ENCODE measurements at places on chromosomes 4 and X.
A peak's percentile ranks its signal among the peaks of the same experiment; 100 is the strongest.

DNA sequence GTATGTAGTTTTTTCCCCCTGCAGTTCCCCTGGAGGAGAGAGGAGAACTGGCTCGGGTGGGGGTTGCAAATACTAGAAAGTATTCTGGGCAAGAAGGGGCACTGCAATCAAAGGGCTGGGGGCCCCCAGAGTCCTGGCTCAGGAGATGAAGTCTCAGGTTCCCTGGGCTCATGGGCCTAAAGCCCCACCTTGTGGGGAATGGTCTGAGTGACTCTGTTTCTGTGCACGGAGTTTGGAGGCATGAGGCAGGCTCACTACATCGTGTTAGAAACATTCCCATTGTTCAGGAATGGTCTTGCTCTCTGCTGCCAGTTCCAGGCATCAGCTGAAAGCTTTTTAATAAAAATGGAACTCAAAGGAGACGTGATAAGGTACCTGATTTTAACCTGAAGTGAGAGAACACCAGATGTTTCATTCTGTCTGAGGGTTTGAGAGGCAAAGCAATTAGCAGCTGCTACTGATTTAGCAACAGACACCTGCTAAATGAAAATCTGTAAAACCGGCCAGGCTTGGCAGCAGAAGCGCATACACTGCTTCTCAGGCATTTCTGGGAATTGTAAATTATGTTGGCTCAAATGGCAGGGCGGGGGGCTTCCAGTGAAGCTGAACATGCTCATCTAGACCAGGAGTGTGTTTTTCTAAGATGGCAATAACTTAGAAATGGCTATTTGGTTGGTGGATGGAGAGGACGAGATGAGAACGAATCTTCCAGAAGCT is 122.7 kb downstream of the TMEM164 start:
- DNase-seq, result no peak

DNA sequence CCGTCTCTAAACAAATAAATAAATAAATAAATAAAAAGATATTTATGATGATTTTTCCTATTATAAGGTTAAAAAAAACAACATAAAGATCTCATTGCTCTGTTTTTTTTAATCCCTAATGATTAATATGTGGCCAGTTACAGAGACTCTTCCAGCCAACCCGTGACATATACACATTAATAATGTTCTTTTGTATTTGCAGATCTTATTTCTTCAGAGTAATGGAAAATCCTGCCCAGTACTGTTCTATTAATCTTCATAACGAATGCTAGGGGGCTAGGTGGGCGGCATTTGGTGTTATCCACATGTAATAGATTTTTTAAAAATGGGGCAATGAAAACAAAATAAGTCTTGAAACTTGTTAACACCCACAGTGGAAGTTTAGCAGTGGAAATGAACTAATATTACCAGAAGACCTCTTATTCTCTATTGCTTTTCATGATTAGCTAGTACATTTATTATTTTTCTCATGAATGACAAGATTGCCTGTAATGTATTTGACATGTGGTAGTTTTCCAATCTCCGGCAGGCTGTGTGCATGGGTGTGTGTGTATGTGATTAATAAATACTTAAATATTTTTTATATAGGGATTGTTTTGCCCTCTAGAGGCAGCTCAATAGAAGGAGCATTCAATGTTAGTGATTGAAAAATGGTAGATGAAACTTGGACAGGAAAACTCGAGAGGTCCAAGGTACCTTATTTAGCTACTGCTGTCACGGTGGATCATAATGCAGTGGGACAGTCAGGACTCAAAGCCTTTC is 457.4 kb downstream of the IL1RAPL1 start:
- no peak for DNase-seq

GRCh38 chr4:121256887-121257466 is 92.9 kb upstream of the TNIP3 start:
- DNase-seq, result no peak

- DNase-seq, result no peak
These were observed 482 bp downstream of the GSTCD start for GRCh38 chr4:105709081-105709450.

DNA sequence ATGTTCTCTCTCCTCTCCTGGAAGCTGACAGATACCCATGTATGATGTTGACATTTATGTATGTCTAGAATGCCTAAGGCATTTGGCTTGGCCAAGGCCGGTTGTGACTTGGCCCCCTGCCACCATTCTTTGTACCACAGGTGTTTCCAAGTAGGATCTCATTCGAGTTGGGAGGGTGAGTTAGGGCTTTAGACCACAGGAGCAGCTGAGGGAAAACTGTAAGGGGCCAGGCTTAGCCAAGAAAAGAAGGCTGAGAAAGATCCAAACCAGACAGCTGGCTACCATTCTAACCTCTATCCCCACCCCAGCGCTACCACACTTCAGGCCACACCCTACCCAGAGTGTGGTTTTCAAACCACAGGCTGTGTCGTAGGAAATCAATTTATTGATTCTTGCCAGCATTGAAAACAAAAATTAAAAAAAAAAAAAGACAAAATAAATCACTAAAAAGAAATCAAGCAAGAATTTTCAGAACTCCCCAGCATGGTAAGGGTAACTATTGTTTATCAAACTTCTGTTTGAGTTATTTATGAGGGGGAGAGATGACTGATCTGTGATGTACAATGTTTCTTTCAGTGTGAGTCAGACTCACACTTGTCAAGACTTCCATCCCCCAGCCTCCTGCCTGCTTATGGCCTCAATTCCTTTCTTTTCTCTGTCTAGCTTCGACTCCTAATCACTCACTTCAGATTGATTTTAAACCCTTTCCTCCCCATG is 9.9 kb downstream of the TMSB4X start:
- peak; percentile 86 for DNase-seq

DNA sequence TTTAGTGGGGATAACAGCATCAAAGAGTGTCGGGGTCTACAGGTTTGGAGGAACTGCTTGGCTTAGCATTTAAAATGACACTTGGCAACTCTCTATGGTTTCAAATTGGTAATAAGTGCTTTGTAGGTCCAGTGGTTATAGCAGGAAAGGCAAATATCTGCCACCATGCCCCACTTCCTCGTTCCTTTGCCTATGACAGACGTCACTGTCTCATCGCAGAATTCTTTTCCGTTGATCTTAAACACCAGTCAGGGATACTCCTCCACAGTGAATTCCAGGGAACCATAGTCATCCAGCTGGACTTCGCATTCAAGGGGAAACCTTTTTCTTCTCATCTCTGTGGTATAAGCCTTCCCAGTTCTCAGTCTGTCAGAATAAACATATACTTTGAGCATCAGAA is 319.1 kb downstream of the GPAT3 start:
- peak; percentile 95 for DNase-seq

- DNase-seq, result peak; percentile 38
These were observed 60.7 kb upstream of the PLAC1 start for GRCh38 chrX:134718966-134719317.

DNA sequence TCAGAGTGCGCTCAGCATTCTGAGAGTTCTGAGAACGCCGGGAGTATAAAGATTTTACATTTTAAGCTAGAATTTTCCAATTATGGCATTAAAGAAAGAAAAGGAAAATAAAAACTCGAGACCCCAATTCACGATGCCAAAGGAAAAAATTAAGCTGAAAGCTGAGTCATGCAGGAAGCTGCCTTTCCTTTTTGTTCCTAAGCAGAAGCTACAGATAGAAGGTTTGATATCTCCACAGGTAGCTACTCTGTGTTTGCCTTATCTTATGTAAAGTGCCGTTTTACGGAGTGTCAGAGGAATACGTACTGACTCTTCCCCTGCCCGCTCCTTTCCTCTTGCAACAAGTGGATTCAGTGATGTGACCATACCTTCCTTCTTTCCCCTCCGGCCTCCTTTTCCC is 10.8 kb upstream of the SORBS2 start:
- DNase-seq, result no peak

GRCh38 chrX:134484039-134484438 is 24.1 kb downstream of the HPRT1 start:
- DNase-seq, result peak; percentile 58

DNA sequence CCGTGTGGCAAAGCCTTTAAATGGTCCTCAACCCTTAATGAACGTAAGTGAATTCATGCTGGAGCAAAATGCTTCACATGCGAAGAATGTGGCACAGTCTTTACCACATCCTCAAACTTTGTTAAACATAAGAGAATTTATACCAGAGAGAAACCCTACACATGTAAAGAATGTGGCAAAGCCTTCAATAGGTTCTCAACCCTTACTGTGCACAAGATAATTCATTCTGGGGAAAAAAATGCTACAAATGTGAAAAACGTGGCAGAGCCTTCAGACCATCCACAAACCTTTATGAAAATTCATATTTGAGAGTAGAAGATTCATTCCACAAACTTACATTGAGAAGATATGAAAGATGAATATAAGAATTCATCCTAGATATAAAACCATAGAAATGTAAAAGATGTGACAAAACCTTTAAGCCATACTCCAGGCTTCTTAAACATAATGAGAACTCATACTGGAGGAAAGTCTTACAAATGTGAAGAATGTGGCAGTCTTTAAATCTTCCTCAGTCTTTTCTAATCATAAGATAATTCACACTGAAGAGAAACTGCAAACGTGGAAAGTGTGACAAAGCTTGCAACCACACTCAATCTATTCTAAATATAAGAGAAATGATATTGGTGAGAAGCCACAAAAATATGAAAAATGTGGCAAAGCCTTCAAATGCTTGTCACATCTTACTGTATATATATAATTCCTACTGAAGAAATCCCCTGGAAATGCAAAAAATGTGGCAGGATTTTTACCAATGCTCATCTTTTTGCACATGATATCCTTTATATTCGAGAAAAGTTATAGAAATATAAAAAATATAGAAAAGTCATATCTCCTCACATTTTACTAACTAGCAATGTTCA is 36.9 kb downstream of the ZNF141 start:
- DNase-seq, result no peak

- no peak for DNase-seq
These were observed 39.2 kb upstream of the HMX1 start for GRCh38 chr4:8910822-8911315.

DNA sequence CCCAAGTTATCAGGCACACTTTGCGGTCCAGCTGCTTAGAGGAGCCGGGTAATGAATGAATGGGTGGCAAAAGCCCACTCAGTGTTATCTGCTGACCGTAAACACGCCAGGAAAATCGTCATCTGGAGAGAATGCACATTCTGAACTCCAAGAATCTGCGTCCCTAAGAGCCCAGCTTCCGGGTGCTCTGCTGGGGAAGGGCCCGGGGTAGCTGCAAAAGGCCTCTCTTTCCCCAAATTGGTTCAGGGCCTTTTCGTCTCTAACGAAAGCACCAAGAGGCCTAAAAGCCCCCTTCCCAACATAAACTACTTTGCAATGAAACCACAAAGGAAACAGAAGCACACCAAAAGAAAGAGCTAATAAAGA is 1.6 kb upstream of the SFRP2 start:
- DNase-seq, result no peak

GRCh38 chrX:108735091-108735678 is 1.2 kb downstream of the IRS4 start:
- DNase-seq, result no peak

DNA sequence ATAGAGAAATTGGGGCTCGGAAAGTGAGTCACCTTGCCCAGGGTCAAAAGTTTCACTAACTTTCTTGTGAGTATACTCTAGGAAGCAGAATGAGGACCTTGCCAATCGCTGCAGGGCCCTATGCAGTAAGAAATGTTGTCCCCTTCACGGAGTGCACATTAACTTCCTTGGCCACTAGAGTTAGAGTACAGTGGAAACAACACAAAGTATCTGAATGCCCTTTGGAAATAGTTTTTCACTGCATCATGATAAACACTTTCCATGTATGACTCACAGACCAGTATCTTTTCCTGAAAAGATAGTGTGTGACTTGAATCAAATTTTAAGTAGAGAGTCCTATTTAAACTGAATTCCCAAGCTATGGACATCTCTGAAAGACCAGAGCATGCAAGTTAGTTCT is 45.5 kb upstream of the STK26 start:
- no peak for DNase-seq

DNA sequence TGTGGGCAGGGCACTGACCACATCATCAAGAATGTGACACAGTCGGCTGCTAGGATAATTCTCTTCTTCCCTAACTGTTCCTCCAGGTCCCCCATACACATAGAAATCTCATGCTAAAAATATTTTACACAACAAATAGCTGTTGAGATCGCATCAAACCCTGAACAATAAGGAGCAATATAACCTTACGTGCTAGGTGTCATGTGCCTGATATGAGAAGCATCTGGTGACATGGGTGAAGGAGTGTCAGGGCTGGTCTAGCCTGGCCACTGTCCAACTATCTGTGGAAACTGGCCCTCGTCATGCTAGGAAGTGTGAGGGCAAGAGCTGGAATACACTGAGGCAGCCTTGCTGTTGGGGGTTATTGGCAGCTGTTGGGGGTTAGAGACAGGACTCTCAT is 167.3 kb upstream of the PGRMC2 start:
- DNase-seq, result no peak

GRCh38 chrX:40952855-40953254 is 132.4 kb upstream of the USP9X start:
- no peak for DNase-seq

GRCh38 chrX:2717312-2717711 is 26.2 kb downstream of the CD99 start:
- DNase-seq, result no peak

DNA sequence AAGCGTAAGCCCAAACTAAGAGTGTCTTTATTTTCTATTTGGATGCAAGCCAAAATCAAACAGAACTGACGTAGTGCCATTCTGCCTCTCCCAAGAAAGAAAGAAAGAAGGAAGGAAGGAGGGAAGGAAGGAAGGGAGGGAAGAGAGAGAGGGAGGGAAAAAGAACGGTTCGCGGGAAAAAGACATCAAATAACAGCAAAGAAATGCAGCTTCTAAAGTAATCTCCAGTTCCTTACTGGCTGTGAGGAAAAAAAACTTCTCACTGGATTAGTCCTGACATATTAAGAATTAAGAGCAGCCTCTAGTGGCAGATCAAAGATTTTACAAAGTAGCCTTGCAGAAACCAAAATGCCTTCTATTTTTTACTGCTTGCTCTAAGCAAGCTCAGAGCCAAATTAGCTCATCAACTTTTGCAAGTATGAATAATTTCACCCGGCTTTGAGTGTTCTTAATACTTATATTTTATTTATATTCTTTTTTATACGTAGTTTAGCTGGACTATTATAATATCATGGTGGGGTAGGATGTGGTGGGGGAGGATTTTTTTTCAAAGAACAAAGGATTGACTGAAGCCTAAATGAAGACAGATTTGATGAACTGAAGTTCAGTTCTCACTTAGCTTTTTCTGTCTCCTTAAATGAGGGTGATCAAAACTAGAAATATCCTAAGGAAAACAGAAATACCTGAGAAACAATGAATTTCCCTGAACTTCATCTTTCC is 36.6 kb downstream of the PITX2 start:
- DNase-seq, result peak; percentile 81

GRCh38 chr4:15451866-15452765 is 17.6 kb upstream of the CC2D2A start:
- peak; percentile 97 for DNase-seq

DNA sequence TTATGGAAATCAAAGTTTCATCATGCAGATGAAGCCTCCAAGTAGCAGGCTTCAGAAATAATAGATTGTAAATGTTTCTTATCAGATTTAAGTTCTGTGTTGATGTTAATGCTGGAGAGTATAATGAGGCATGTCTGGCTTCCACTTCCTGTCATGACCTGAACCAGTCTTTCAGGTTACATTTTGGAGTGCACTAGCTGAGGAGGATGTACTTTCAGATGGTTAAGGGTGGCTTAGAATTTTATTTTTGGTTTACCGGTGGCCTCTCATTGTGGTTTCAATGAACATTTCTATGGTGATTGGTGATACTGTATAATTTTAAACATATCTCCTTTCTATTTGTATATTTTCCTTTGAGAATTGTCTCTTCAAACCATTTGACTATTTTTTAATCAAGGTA is 890.4 kb downstream of the SH3BGRL start:
- DNase-seq, result no peak

- DNase-seq, result no peak
These were observed 165.8 kb upstream of the SFRP2 start for GRCh38 chr4:153954654-153955053.
